H9 (cell line): ENCODE measurements at places on chromosomes 5 and 9. TPM values are rescaled to one million over a fixed set of nuclear protein-coding genes. Genes with fewer than 3 reads are reported as not detected.

DNA sequence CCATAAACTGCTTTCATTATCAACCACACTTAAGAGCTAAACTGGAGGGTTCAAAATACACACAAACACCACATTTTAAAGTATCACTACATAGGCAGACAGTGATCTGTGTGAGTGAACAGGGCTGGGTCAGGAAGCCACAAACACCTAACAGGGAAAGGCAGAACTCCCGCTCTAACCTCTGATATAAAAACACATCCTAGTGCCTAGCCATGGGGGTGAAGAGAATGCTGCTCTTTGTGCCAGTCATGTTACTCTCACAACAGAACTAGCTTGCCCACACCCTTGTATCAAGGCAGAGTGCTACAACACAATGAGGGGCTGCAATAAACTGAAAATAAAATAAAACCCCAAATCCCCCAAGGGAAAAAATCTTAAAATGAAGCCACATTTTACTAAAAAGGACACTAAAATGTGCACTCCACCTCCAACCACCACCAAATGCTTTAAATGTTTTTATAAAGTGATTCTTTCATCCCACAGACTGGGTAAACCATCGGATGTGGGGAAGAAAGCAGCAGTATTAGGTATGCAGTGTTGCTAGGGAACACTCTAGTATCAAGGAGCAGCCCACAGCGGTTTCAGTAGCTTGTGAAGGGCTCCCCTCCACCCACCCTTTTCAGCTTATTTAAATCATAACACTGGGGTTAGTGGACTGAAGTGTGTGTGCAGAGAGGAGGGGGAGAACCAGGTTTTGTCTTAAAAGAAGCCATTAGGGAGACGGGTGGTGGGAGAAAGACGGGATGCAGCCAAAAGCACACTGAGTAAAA, 64.5 kb downstream of the TMEM161B start:
- DNase-seq = no peak

DNA sequence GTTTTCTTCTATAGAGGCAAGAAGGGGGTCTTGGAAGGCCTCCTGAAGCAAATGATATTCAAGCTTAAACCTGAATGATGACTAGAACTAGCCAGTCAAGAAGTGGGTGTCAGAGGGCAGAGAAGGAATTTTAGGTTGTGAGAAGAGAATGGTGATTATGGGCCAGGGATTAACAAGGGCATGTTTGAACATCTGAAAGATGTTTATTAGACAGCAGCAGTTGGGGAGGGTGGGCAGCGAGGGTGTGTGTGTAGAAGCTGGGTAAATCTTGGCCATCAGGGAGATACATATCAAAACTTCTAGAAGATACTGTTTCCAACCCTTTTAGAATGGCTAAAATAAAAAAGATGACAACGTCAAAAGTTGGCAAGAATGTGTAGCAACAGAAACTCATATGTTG, 54.5 kb downstream of the MAN2A1 start:
- DNase-seq = no peak

- no peak for DNase-seq
Measured at GRCh38 chr5:154791535-154791934, 36.4 kb downstream of the LARP1 start.

DNA sequence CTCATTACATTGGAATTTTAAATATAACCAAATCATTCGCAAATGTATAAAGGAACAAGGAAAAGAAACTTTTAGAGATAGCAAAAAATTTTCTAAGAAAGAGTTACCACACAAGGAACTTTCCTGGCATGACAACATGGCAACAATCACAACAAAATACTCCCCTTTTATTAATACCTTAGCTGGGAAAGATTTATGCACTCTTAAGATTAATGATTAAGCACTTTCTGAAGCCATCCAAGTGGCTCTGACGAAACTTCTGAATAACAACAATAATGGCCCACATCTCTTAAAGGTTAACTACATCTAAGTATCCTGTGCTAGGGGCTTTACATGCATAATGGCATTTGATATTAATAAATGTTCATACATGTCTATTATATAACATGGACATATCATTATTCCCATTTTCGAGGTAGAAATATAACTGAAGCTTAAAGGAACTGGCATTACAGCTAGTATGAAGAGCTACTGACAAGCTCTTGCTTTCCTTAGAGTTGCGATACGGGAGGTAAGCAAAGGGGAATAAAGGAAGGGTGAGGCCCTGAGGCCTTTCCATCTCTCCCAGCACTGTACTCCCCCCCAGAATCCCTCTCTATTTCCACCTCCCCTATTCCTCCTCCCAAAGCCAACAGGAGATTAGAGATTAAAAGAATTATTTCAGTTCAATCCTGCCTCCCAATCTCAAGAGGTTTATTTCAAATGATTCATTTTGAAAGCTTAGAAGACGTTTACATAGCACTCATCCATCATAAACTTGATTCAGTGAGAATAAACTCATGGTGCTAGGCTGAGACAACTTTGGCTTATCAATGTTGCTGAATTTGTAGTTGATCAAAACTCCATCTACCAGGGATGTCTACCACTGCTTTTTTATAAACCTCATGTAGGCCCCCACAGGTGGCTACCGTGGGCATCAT, 9.6 kb downstream of the MTMR12 start:
- DNase-seq = no peak

- DNase-seq = no peak
Measured at GRCh38 chr5:165836046-165836445, 2330.6 kb downstream of the MAT2B start.

XRCC4 gene
- total RNA-seq = 10.8 and 11.4 TPM in 2 replicates

ZMYND19 gene
- total RNA-seq = 79.2 and 82.3 TPM in 2 replicates

DNA sequence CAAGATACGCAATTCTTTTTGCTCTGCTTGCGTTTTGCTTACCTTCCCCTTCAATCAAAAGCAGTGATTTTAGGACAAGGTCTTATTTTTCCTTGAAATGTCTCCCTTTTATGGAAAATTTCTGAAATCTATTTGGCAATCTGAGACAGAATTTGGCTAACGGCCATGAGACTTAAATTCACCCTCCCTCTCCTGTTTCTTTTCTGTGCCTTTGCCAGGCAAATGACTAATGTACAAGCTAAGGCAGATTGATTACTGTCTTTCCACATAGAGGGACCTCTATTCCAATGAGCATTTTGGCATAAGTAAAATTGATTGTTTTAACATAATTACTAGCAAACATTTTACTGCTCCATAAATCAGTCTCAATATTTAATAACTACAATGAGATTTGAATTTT, 31.7 kb downstream of the FAM81B start:
- DNase-seq = no peak

DCAF12 gene
- total RNA-seq = 32.7 and 33.6 TPM in 2 replicates

TNC gene
- 0.63 and 0.88 TPM in 2 replicates for total RNA-seq

DNA sequence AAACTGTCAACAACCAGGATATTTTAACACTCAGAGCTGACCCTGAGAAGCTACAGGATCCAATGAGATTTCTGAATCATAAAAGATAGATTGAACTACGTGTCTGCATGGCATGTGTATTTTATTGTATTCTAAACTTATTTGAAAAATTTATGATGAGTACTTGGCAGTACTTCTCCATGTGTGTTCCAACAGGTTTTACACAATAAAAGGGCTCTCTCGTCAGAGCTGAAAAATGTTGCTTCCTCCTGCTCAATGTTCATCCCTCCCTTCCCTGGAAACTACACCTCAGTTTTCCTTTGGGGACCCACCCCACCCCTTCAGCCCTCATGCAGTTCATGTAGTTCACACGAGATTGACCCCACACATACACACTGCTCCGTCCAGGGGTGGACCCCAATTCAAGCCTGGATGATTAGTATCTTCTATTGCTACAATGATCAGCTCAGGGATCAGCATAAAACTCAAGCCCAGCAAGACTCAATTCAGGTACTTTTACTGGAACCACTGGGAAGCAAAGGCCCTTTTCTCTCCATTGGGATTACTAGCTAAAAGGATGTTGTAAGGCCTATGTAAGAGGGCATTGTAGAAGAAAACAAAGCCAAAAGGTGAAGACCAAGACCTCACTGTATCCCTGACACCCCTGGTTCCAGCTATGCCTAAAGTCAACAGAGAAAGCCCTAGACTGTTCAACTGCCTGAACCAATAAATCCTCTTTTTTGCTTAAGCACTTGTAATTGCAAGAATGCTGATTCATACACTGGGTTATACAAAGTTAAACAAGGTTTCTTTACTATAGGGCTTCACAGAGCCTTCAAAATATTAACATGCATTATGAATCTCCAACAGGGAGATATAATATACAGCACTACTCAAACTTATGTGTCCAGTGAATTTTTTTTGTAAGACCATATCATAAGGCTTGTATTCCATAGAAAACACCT, 112.6 kb downstream of the SAXO1 start:
- DNase-seq = no peak

DNA sequence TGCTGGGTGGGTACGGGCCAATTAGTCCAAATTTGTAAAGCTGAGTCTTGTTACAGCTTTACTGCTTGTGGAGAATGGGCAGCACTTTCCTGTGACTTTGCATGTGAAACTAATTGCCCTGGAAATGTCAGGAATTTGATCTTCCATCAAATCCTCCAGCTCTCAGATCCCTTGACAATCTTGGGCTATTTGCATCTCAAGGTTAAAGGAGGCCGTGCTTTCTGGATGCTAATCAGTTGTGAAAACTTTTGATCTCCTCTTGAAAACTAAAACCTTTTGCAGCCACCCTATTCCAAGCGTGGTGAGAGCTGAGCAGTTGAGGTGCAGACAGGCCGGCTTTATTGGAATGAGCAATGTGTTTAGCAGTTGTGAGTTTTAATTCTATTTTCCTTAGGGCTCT, 68.0 kb upstream of the CLINT1 start:
- DNase-seq = peak; percentile 44

DNA sequence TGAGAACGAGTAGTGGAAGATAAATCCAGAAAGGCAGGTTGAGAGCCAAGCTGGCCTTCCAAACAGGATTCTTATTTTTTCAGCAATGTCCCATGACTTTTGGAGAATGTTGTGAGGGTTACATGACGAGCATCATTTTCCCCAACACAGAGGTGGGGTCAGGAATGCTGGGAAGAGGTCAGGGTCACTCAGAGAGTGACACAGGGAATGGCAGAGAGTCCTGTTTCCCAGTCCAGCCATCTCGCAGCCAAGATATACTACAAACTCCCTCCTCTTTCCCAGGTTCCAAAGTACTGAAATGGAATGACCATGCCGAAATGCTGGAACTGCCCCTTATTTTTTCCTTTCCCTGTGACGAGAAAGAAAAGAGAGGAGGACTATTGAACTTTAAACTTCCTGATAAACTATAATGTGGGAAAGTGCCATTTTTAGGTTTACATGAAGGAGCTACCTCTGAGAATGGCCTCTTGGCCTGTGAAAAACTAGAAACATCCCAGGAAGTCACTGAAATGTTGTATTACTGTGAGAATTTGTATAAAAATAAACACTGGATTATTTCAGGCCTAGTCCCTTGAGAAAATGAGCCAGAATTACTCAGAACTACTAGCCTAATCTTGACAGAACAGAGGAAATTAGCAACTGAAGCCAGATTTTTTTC, 420.4 kb downstream of the CETN3 start:
- no peak for DNase-seq

DNA sequence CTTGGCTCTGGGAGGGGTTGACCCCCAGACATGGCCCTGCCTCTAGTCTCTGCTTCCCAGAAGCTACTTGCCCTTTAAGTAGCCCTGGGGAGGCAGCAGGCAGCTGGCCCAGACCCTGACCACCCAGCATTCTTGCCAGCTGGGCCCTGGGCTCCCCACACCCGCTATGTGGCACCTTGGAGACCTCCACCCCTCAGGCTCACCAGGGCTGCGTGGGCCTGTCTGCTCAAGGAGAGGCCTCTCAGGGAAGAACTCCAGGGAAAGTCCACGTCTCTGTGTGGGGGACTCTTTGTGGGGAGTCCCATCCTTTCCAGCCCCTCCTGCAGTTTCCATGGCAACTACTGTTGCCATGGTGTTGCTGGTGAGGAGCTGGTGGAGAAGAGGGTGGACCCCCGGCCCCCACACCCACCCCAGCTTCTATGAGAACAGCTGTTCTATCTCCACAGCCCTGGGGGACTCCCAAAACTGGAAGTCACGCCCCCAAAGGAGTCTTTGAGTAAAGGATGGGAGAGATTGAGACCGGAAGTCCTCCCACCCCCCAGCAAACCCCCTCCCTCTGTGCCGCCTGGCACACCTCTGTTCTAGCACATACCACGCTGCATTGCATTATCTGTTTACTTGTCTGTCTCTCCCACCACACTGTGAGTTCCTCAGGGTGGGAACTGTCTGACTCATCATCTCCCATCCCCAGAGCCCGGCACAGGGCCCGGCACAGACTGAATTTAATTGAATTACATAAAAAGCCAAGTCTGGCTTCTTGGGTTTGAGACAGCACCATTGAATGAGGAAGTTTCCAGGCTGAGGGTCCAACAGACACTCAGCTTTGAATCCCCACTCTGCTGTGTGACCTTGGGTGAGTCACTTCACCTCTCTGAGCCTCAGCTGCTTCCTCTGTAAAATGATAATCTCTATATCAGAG, 12.6 kb downstream of the DNM1 start:
- DNase-seq = no peak
